Stimulated activated memory B cell treated with anti-CD40 and anti-IgM and Interleukin-4, amounts not matched to agents 10 μg/mL and 1 μg/mL and 100 μg/mL, for 72 hours (primary cell): ENCODE measurements at places on chromosomes 11 and 22.

- no peak for ATAC-seq
Observed at GRCh38 chr11:81829976-81830375, 903.7 kb downstream of the FAM181B start.

DNA sequence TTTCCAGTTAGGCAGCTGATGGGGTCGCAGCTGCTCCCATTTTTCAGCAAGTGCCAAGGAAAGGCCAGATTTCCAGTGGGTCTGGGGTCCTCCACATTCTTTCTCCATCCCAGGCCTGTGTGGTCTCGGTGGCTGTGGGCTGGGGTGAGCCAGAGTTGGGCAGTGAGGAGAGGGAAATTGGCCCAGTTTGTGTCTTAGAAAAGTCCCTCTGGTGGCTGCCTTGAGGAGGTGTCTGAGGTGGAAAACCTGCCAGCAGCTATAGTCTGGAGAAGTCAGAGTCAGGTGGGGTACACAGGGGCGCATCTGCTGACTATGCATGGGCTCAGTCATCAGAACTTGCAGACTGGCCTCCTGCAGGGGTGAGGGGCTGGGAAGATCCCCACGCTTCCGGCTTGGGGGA is 30.5 kb downstream of the MRGPRD start:
- no peak for ATAC-seq

GRCh38 chr22:49586873-49587272 is 240.8 kb downstream of the BRD1 start:
- ATAC-seq = no peak

DNA sequence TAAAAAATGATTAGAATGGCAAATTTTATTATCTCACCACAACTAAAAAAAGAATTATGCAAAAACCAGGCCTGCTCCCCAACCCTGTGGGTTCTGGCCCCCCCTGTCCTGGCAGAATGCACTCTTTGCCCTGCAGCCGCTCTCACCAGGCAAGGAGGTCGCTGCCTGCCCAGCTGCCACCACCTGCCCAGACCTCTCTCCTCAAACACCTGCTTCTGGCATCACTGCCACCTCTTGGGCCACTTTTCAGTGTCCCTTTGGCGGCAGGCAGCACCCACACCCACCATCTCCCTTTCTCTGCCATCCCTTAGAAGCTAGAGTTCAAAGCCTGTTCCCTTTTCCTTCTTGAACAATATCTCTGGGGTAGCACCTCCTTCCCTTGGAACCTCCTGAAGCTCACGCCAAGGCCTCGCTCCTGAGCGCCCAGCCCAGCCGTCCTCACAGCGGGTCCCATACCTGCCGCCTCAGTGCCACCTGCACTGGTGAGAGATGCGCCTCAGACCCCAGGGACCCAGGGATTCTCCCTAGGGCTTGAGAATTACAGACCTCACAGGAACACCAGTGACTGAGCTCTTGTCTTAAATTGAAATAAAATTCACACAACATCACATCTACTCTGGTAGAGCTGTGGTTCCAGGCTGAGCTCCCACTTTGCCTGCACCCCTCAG is 44.6 kb downstream of the SGSM3 start:
- peak; percentile 72 for ATAC-seq

DNA sequence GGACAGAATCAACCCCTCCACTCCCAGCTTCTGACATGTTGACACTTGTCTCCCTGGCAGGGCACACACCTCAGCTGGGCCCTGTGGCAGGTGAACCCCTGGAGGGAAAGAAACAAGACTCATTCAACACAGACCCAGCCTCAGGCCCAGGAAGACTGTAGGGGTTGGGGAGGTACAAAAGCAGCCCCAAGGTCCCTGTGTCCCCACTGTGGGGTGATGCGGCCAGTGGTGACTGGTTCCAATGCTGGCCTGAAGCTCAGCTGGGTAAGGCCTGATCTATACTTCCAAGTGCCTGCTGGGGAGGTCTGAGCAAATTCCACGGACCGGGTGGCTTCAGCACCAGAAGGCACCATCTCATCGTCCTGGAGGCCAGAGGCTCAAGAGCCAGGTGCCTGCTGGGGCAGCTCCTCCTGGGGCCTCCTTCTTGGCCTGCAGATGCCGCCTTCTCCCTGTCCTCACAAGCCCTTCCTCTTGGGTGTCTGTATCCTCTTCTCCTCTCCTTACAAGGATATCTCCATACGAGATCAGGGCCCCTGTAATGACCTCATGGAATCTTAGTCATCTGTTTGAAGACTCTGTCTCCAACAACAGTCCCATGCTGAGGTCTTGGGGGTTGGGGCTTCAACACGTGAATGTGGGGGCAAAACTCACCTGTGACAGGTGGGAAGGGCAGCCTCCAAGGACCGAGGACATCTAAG is 1492.1 kb downstream of the BRD1 start:
- no peak for ATAC-seq

- ATAC-seq = no peak
Observed at GRCh38 chr11:57359896-57360690, 20.9 kb downstream of the PRG3 start.

DNA sequence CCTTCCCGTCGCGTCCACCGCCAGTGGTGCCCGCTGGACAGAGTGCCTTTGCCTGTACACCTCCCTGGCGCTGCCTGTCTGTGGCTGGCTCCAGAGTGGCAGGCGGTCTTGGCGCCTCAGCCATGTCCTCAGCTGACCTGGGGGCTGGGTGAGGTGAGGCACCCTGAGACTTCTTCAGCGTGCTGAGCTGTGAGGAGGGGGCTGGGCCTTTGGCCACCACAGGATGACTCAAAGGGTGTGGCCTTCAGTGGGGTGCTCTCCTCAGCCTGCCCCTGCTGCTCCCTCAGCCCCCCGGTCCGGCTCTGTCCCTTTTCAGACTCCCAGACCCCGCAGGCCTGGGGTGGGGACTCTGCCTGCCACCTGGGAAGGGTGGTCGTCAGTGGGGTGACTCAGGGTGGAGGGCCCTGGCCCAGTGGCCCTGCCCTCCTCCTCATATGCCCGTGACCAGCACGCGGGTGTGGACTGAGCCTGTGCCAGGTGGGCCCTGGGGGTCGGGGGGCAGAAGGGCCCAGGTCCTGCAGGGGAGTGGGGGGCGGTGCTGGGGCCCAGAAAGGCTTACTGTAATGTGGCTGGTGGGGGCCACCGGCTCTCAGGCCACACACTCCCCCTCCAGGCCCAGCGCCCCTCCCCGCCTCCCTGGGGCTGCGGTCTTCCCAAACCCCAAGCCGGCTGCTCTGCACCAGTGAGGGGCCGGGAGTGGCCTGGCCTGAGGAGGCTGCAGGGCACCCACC is 15.9 kb downstream of the CRELD2 start:
- ATAC-seq = peak; percentile 0

DNA sequence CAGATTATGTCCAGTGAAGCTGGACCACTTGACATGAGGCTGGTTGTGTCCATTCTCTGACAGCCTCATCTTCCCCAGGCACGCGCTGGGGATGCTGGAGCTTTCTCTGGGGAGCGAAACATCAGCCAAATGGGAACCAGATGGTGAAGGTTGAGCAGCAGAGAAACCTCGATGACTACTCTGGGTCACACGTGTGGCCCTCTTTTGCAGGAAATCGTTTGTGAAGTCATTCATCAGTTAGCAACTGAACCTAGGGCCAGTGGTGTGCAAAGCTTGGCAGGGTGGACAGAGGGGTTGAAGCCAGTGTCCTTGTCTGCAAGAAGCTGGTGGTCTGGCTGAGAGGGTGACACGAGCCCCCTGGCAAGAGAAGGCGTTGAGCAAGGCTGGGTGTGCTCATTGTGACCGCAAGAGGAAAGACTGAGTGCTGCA is 109.8 kb downstream of the ZBTB16 start:
- ATAC-seq = no peak

DNA sequence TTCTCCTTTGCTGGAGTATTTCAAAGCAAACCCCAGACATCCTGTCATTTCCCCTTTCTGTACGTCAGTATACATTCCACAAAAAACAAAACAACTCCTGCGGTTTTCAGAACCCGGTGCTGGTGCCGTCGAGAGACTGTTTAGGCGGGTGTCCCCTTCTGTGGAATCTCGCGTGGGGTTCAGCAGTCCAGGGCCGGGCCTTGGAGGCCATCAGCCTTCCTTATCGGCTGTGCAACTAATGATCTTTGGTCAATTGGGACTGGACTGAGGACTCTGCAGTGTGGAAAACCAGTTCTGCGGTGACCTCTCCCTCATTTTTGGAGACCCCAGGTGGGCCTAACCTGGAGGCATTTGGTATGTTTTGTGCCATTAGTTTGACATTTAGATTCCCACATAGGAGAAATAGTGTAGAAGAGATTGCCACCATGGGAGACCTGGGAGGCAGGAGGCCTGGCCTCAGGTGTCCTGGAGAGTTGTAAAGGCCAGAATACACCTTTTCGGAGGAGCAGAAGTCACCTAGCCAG is 84.4 kb downstream of the TBC1D22A start:
- ATAC-seq = no peak

DNA sequence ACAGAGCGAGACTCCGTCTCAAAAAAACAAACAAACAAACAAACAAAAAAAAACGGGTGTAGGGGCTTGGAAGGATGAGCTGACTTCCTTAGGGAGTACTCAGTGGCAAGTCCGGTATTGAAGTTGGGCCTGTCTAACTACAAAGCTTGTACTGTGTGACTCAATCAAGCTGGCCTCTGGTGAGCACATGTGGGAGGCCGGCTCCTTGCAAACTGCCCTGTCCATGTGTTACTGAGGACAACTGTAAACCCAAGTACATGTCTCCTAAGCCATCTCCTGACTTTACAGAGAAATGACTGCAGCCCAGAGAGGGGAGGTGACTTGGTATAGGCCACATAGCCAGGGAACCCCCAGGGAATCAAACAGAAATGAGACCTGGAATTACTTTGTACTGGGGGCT is 11.6 kb downstream of the RIBC2 start:
- no peak for ATAC-seq

- no peak for ATAC-seq
Observed at GRCh38 chr22:25746012-25746373, 4.0 kb downstream of the MYO18B start.

DNA sequence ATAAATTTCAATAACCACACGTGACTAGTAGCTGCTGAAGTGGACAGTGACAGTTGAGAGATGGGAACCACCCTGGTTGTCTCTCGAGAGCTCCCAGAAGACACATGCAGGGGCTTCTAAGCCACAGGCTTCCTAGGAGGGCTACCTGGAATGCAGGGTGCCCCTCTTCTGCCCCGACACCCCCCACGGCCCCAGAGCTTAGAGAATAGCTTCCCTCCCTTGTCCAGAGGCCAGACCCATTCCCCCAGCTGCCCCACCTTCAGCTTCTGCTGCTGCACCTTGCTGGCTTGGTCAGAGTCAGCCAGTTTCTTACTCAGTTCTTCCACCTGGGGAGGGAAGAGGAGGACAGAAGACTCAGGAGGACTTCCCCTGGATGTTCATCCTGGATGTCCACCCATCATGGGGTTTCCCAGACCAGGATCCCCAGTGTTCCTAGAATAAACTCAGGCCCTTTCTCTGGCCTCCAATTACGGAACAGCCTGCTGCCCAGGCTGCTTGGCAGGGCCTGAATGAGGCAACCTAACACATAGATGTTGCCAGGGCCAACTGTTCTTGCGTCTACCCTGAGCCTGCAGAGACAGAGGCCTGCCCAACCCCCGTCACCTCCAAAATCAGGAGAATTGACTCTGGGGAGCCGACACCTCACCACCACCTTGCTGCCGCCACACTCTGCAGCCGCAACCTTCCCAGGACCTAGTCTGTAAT is 12.0 kb downstream of the IL18BP start:
- no peak for ATAC-seq

GRCh38 chr11:46047520-46047919 is 73.7 kb downstream of the PHF21A start:
- ATAC-seq = no peak

DNA sequence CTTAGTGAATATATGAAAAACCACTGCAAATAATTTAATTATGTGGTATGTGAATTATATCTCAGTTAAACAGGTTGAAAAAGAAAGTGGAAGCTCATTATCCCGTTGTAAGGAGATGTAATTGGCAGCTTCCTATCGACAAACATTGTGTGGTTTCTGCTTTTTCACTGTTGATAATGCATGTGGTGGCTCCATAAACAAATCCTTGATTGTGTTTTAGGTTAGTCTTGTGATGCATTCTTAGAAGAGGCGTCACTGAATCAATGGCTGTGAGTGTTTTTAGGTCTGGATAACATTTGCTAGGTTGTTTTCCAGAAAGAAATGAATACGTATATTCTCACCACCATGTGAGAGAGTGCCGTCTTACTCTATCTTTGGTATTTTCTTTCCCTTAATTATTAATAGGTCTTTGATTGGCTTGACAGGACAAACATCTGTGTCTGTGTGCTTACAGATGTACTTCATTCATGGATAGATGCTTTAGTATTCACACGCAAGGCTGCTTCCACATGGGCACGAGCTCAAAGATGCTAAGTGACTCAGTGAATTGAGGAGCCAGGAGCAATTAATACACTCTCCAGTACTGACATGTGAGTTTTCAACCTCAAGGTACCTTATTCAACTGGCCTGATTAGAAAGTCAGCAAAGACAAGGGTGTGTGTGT is 166.7 kb downstream of the TBC1D22A start:
- no peak for ATAC-seq

GRCh38 chr11:46421257-46421880 is 29.8 kb upstream of the CHRM4 start:
- no peak for ATAC-seq

- no peak for ATAC-seq
Observed at GRCh38 chr11:44018829-44019228, 29.0 kb upstream of the ACCSL start.

GRCh38 chr22:20137671-20138416 is 6.2 kb downstream of the ZDHHC8 start:
- ATAC-seq = no peak

- ATAC-seq = no peak
Observed at GRCh38 chr11:64864135-64864472, 14.3 kb downstream of the EHD1 start.

- ATAC-seq = peak; percentile 62
Observed at GRCh38 chr11:16788141-16789062, 50.0 kb downstream of the C11orf58 start.
